ENCODE measurements at places on chromosomes 1 and 21.
A peak's percentile ranks its signal among the peaks of the same experiment; 100 is the strongest.

GRCh38 chr1:165290148-165290547, 66.4 kb downstream of the LMX1A start:
- H3K4me1 ChIP-seq = no peaks in the 10 kb centered on the region
- H3K4me3 ChIP-seq = no peak overlapping the region
- no peak for DNase-seq
- no peaks in the 10 kb centered on the region for H3K36me3 ChIP-seq
- H3K27me3 ChIP-seq = peaks cover 12% of the 10 kb centered on the region

DNA sequence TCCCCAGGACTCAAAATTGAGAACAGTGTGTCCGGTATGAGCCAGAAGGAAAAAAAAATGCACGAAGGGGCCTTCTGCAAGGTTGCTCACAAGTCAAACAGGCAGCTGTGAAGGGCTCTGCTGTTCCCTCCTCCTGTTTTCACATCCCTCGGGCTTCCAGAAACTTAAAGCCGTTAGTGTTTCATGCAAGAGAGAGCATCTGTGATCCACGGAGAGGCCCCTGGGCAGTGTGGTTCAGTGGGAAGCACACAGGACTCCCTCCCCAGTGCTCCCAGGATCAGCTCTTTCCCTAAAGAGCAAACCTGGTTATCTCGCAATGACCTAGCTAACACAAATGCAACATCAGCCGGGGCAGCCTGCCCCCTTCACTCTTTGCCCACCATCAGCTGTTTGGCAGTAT, 2.9 kb upstream of the MATN1 start:
- no peaks in the 10 kb centered on the region for H3K4me1 ChIP-seq
- no peak overlapping the region for H3K27ac ChIP-seq
- no peaks in the 10 kb centered on the region for H3K36me3 ChIP-seq
- no peak for DNase-seq
- H3K4me3 ChIP-seq = no peak overlapping the region

- peaks cover 55% of the 10 kb centered on the region for H3K4me1 ChIP-seq
- peaks cover 32% of the 10 kb centered on the region for H3K36me3 ChIP-seq
- H3K27ac ChIP-seq = no peak overlapping the region
Measured at GRCh38 chr1:8536515-8536914, 218.6 kb downstream of the SLC45A1 start.

DNA sequence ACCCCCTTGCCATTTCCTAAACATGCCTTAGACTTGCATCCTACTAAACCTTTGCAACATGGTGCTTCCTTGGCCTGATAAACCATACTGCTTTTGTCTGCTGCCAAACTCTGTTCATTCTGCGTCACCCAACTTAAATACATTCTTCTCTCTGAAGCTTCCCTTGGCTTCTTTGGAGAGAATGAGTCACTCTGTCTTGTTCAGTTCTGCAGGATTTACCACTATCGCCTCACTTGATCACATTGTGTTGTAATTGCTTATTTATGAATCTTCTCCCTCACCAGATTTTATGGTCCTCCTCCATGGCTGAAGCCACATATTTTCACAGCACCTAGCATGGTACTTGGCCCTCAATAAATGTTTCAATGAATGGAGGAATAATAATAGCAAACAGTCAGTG, 21.7 kb upstream of the TUT4 start:
- H3K4me3 ChIP-seq = no peak overlapping the region
- no peak overlapping the region for H3K27ac ChIP-seq
- H3K36me3 ChIP-seq = no peaks in the 10 kb centered on the region
- DNase-seq = no peak
- peaks cover 15% of the 10 kb centered on the region for H3K4me1 ChIP-seq

DNA sequence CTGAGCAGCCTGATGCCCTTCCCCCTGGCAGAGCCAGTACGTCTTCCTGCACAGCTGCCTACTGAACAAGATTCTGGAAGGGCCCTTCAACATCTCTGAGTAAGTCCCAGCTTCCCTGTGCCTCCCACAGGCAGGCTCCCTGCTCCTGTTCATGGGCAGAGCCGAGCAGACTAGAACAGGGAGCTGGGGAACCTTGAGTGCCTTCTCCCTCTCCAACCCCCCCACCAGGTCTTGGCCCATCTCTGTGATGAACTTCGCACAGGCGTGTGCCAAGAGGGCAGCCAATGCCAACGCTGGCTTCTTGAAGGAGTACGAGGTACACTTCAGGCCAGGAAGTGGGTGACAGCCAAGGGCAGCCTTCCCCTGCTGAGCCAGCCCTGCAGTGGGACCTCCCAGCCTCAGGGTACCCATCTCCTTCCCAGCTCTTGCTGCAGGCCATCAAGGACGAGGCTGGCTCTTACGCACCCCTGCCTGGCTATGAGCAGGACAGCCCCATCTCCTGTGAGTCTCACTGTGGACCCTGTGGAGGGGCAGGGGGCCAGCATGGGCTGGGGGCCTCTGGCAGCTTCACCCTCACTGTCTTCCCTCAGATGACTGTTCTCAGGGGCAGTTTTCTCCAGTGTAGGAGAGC, 6.4 kb upstream of the LGR6 start:
- no peak overlapping the region for H3K27ac ChIP-seq
- H3K36me3 ChIP-seq = no peaks in the 10 kb centered on the region
- peaks cover 3% of the 10 kb centered on the region for H3K4me1 ChIP-seq
- H3K27me3 ChIP-seq = peaks cover 6% of the 10 kb centered on the region

- DNase-seq = no peak
- H3K27ac ChIP-seq = no peak overlapping the region
- H3K4me3 ChIP-seq = no peak overlapping the region
- no peaks in the 10 kb centered on the region for H3K36me3 ChIP-seq
- H3K4me1 ChIP-seq = no peaks in the 10 kb centered on the region
Measured at GRCh38 chr1:66044912-66045311, 252.2 kb downstream of the PDE4B start.

DNA sequence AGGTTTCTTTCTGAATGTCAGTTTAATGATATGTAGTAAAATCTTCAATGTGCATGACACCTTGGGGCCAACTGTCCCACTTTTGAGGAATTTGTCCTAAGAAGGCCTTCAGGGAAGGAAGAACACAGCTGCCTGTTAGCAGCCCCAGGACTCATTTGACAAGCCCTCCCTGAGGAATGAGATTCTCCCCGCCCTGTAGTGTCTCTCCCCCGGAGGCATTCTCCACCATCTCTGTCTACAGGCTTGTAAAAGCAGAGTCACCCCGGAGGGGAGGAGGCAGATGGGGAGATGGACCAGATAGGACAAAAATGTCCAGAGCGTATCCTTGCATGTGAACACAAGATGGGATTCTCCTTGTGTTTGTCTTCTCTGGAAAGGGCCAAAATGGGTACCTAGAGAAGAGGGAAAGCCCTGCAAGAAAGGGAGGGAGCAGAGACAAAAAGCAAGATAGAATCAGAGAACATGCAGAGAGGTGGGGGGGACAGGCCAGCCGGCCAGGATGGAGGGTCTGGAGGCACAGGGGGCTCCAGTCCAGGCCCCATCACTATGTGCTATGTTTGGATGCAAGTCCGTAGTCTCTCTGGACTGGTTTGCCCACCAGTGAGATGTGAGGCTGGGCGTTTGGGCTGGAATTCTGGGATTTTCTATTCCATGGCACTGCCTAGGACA, 12.0 kb upstream of the WNT3A start:
- no peak overlapping the region for H3K4me3 ChIP-seq
- H3K36me3 ChIP-seq = no peaks in the 10 kb centered on the region
- no peaks in the 10 kb centered on the region for H3K4me1 ChIP-seq
- DNase-seq = peak; percentile 7
- peaks cover 20% of the 10 kb centered on the region for H3K27me3 ChIP-seq

DNA sequence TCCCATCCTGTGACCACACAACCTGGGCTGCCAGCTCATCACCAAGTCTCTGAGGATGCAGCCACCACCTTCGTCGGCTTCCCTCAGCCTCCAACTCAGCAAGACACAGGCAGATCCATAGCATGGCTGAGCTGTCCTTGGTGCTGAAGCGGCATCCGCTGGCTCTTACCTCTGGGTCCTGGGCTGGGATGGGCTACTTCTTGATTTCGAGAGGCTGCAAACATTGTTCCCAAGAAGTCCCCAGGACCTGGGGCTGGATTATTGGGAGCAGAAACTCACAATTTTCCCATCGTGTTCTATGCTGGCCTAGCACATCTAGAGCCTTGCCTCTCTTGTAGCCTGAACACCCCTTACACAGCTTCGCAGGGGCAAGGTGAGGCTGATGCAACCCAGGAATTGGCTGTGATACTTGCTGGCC, 24.9 kb upstream of the C1QA start:
- H3K27ac ChIP-seq = no peak overlapping the region
- DNase-seq = peak; percentile 52
- H3K4me3 ChIP-seq = no peak overlapping the region
- H3K27me3 ChIP-seq = peaks cover 4% of the 10 kb centered on the region

- H3K4me3 ChIP-seq = no peak overlapping the region
- DNase-seq = no peak
Measured at GRCh38 chr21:44704636-44705001, 6.8 kb downstream of the TSPEAR start.

DNA sequence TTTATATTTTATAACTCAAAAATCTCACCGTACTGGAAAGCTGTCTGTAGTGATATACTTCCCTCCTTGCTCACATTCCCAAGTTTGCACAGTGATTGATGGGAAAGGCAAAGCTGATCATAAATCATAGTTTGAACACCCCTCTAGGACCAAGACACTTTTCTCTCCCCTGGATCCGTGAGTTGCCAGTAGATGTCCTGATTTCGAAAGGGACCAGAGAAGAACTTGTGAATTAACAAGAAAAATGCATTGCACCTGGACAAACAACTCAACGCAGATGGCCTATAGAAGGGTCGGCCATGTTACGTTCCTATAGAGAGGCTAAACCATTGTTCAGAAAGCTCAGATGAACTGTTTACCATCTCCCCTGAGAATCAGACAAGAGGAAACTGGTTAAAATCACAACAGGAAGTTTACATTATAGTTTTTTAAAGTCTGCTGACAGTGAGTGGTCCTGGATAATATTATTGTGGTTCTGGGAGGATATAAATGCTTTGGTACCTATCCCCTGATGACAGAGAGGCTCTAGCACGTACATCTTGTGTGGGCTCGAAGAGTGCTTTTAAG, 124.0 kb upstream of the SLC45A1 start:
- peaks cover 18% of the 10 kb centered on the region for H3K4me1 ChIP-seq
- no peaks in the 10 kb centered on the region for H3K36me3 ChIP-seq
- DNase-seq = no peak
- no peak overlapping the region for H3K27ac ChIP-seq

GRCh38 chr21:42480736-42481135, 15.3 kb downstream of the RSPH1 start:
- no peaks in the 10 kb centered on the region for H3K4me1 ChIP-seq
- H3K4me3 ChIP-seq = no peak overlapping the region
- H3K36me3 ChIP-seq = no peaks in the 10 kb centered on the region
- no peak overlapping the region for H3K27ac ChIP-seq
- H3K27me3 ChIP-seq = peaks cover 25% of the 10 kb centered on the region

- no peak overlapping the region for H3K27ac ChIP-seq
- no peaks in the 10 kb centered on the region for H3K36me3 ChIP-seq
- DNase-seq = no peak
- H3K4me3 ChIP-seq = no peak overlapping the region
- H3K27me3 ChIP-seq = no peaks in the 10 kb centered on the region
- H3K4me1 ChIP-seq = no peaks in the 10 kb centered on the region
Measured at GRCh38 chr1:232317350-232317749, 312.6 kb downstream of the SIPA1L2 start.

GRCh38 chr1:7172804-7173203, 387.6 kb downstream of the CAMTA1 start:
- no peak overlapping the region for H3K27ac ChIP-seq
- peaks cover 16% of the 10 kb centered on the region for H3K27me3 ChIP-seq
- no peak overlapping the region for H3K4me3 ChIP-seq
- no peak for DNase-seq

DNA sequence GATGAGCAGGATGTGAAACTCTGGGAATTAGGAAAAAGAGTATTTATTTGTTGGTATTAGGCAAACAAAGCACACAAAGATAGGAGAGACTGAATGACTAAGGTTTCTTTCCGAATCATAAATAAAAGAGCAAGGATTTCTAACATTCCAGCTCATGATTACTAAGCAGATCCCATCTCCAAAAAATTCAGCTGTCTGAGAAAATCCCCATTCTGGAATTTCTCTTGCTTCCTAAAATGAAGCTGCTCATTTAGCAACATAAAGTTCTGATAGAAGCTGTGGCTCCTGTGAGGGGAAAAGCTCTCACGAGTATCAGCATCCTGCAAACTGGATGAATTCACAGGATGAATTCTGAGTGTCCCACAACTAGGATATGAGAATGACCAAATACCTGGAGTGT, 6.7 kb upstream of the SH2D5 start:
- no peak overlapping the region for H3K27ac ChIP-seq
- peaks cover 48% of the 10 kb centered on the region for H3K36me3 ChIP-seq
- H3K27me3 ChIP-seq = no peaks in the 10 kb centered on the region
- no peak overlapping the region for H3K4me3 ChIP-seq

DNA sequence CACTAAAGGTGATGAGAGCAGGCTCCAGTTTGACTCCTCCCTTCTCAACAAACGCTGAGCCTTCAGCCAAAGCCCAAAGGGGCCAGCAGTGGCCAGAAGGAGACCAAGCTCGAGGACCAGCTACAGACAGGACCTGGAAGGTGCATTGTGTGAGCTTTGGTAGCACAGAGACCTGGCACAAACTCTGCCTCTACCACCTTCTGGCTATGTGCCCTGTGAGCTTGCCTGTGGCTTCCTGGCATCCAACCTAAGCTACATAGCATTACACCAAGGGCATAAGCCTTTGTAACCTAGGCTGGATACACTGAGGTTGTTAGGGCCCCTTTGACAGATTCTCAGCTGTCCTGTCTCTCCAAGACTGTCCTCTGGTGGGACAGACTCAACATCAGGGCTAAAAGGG, 6.6 kb upstream of the VWA5B1 start:
- no peak overlapping the region for H3K4me3 ChIP-seq
- H3K36me3 ChIP-seq = no peaks in the 10 kb centered on the region
- H3K27me3 ChIP-seq = peaks cover 43% of the 10 kb centered on the region
- H3K27ac ChIP-seq = no peak overlapping the region

DNA sequence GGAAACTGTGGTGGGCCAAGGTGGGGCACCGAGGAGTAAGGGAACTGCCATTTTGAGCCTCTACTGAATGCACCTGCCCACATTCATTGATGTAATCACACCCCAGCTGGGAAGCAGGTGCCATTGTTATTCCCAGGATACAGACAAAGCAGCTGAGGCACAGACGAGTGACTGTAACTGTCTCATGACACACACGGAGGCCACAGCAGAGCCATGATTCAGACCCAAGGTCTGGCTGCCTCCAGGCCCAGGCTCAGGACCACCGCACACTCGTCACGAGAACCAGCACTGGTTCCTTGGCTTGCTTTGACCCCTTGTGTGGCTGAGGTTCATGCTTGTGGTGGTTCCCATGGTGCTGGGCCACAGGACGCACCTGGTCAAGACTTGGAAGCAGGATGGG, 45.6 kb upstream of the CLIC4 start:
- H3K27ac ChIP-seq = no peak overlapping the region
- peaks cover 20% of the 10 kb centered on the region for H3K4me1 ChIP-seq
- DNase-seq = no peak
- H3K36me3 ChIP-seq = no peaks in the 10 kb centered on the region

DNA sequence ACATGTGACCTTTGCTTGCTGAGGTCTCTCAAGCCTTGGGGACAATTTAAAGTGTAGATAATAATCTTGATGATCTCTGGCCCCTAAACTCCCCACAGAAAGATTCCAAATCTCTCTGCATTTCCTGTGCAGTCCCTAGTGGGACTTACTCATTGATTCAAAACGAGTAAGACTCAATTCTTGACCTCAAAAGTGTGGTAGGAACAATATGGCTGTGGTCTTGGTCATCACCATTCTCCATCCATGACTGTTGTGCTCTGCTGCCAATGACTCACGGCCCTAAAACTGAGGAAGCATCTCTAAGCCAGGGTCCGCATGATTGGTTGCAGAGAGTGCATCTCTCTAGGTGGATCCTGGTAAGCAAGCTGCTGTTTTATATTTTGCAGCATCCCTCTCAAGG, 268.0 kb downstream of the PTGER3 start:
- no peaks in the 10 kb centered on the region for H3K27me3 ChIP-seq
- H3K4me3 ChIP-seq = no peak overlapping the region
- H3K36me3 ChIP-seq = no peaks in the 10 kb centered on the region
- DNase-seq = no peak
- H3K27ac ChIP-seq = no peak overlapping the region

Data from activated CD4-positive, alpha-beta memory T cell treated with anti-CD3 and anti-CD28 coated beads, Interleukin-2, amount 10 ng/mL, durations not matched to agents 7 days and 5 days (primary cell).